Kidney glomerular epithelial cell (primary cell): ENCODE measurements at places on chromosomes 11 and 22.

DNA sequence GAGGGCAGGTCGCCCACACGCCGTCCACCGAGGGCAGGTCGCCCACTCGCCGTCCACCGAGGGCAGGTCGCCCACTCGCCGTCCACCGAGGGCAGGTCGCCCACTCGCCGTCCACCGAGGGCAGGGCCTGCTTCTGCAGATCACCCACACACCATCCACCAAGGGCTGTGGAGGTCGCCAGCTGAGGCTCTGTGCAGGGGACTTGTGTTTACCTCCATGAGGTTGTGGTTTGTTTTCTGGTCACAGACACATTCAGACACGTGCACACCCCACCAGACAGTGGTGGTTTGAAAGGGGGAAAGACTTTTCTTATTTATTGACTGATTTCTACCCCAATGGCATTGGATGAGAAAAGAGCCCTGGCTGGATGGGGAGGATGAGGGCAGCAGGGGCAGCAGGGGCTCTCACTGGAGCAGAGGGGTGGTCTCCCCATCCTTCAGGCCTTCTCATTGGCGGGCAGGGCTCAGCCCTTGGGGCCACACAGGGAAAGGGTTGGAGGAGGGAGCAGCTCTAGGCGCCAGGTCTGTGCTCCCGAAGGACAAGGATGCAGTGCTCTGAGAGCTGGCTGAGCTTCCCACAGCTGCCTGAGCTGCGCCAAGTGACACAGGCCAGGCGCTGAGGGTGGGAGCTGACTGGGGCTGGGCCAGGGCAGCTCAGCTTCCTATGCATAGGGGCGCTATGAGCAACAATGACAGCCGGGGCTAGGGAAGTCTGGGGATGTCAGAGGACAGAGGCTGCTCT lies 252.6 kb upstream of the B3GAT1 start:
- no peak for DNase-seq

DNA sequence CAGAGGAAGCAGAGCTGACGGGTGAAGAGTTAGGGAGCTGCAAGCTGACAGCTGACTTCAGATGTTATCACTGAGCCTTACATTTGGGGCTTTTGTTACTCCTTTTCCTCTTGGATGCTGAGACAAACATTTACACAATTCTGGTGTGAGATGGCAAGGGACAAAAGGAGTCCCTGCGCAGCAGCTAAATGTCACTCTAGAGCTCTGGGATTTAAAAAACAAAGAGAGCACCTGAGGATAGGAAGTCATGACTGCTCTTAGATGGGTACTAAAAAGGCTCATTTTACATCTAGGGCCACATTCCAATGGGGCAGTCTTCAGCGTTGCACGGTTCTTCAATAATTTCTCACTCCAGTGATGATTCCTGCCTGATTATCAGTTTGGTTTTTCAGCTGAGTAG lies 204.5 kb downstream of the RAB38 start:
- DNase-seq: no peak

DNA sequence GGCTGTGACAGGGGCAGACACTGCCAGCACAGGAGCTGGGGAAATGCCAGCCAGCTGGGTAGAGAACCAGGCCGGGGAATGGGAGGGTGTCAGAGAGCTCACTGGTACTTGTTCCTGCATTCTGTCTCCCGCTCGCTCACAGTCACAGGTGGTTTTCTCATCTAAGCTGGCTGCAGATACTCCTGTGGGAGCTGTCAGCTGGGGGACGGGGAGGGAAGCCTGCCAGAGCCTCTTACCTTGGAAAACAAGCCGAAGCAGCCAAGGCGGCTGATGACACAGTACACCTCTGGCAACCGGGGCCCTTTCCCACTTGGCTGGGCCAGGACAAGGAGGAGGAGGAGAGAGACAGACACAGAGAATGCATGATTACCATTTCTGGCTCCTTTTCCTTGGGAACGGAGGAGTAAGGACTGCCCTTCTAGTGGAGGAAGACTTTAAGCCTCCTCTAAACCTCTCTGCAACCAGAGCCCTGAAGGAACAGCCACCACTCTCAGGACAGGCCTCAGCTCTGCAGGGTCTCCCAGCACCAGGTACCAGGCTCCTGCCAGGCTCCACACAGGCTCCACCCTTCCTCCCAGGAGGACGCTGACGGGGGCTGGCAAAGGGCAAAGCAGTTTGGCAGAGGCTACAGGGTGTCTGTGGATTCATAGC lies 25.1 kb downstream of the RPL27A start:
- no peak for DNase-seq

- DNase-seq: peak; percentile 10
These were observed 74.1 kb downstream of the ADM start for GRCh38 chr11:10379022-10379421.

- DNase-seq: no peak
These were observed 62.3 kb downstream of the GRIK4 start for GRCh38 chr11:120573756-120574354.

GRCh38 chr11:70229737-70230136 lies 26.6 kb downstream of the FADD start:
- no peak for DNase-seq

DNA sequence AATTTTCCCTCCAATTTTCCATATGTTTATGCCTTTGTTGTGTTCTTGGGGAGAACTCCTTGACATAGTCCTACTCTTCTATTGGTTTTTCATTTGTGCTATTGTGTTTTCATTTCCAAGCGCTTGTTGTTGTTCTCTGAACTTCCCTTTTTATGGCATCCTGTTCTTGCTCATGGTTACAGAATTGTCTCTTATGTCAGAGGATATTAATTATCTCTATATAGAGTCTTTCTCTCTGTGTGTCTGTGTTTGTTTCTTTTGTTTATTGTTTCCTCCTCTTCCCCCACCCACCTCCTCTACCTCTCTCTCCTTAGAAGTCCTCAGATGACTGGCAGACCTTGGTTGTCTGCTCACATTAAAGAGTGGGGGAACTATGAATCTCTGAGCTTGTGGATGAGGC lies 69.9 kb downstream of the HORMAD2 start:
- no peak for DNase-seq

GRCh38 chr11:28338371-28338770 lies 230.2 kb downstream of the METTL15 start:
- no peak for DNase-seq

- no peak for DNase-seq
These were observed 961 bp downstream of the KCNA4 start for GRCh38 chr11:30015725-30016412.

GRCh38 chr11:19953909-19954308 lies 206.4 kb downstream of the DBX1 start:
- peak; percentile 75 for DNase-seq

- peak; percentile 1 for DNase-seq
These were observed 139.6 kb upstream of the LMO1 start for GRCh38 chr11:8403310-8403709.

GRCh38 chr11:110438017-110438416 lies 8.3 kb downstream of the FDX1 start:
- DNase-seq: no peak

GRCh38 chr22:35781898-35782297 lies 64.2 kb downstream of the APOL5 start:
- no peak for DNase-seq

DNA sequence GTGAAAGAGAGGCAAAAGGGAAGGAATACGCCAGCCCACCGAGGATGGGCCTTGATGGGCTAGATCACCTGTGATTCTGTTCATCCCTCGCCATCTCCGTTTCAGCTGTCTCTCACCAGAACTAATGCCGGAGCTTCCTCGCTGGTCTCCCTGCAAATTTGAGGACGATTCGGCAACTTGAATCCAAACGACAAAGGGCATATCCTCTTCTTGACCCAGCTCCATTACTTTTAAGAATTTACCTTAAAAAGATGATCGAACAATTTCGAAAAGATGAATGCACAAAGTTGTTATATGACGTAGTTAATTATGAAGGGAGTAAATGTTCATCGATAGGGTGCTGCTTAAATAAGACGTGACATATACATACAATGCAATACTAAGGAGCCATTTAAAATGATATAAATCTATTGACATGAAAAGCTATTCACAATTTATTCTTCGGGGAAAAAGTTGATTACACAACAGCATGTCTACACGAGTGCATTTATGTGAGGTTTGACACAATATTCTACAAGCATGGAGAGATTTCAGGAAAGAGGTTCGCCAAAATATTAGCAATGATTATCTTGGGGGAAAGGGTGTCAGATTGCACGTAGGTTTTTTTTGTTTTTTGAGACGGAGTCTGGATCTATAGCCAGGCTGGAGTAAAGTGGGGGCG lies 937 bp upstream of the FAM168A start:
- no peak for DNase-seq

GRCh38 chr11:77724636-77725035 lies 87.0 kb upstream of the CLNS1A start:
- DNase-seq: no peak

DNA sequence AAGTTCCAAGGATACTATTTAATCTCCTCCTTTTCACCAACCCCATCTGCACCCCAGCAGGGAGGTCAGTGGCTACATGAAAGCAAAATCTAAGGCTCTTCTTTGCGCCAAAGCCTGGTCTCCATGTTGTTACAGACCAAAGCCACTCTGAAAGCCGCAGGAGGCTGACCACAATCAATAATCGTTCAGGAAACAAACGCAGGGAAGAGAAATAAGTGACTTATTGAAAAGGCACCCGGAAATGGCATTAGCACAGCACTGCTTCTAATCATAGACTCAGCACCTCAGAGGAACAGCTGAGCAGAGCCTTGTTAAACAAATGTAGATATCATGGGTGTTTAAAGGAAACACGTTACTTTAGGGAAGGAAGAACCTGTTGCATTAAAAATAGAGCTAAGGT lies 183.9 kb downstream of the KIRREL3 start:
- no peak for DNase-seq

GRCh38 chr22:35625763-35626432 lies 8.8 kb upstream of the MB start:
- no peak for DNase-seq

DNA sequence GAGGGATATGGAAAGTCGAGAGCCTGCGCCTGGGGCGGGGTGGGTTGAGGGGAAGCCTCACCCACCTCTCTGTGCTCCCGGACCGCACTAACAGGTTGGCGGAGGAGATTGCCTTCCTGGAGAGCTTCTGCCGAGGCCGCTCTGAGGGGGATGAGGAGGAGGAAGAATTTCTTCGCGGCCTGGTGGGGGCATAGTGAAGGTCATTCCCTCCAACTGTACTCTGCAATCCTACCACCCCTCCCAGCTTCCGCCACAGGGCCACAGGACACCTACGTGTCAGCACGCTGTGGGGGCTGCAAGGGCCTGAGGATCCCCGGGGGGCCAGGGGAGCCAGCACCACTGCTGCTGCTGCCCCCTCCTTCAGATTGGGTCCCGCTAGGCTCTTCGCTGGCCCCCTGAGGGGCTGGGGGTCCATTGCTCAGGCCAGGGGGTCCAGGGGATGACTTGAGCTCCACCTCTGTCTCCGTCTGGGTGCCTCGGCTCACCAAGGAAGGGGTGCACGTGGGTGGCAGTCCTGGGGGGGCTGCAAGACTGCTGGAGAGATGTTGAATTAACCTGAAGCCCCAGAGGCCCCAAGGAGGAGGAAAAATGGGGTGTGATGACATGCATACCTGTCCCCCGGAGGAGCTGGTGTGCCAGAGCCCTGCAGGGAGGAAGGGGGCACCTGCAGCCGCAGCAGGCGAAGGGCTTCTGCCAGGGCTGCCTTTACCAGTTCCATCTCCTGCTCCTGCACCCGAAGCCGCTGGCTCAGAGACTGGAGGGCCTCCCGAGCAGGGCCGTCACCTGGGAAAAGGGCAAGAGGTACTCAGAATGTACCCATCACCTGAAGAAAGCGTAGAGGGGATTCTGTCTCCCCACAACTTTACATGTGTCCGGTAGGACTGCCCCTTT lies 1.5 kb downstream of the EML3 start:
- DNase-seq: no peak

DNA sequence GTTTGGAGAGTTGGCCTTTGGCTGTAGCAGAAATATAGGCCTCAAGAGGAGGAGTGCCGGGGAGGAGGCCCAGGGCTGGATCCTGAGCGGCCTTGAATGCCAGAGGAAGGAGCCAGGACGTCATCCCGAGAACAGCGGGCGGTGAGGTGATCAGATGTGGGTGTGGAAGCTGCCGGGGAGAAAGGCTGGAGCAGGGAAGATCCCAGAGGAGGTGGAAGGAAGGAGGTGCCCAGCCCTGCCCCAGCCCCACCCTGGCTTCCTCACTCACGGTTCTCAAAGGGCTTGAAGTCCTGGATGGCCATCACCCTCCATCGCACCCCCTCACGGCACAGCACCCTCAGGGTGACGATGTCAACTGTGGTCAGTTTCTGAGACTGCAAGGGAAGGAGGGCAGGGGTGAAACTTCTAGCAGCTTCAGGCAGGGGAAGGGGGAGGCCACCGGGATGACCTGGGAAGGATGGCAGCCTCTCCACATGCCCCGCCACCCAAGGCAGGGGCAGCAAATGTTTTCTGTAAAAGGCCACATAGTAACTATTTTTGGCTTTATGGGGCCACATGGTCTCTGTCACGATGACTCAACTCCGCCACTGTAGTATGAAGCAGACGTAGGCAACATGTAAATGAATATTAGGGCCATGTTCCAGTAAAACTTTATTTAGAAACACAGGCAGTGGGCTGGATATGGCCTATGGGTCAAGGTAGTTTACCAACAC lies 10.7 kb downstream of the IL2RB start:
- no peak for DNase-seq

- DNase-seq: peak; percentile 32
These were observed 703 bp downstream of the ABTB2 start for GRCh38 chr11:34356913-34357700.

- DNase-seq: no peak
These were observed 20.0 kb upstream of the CD5 start for GRCh38 chr11:61082062-61082870.

DNA sequence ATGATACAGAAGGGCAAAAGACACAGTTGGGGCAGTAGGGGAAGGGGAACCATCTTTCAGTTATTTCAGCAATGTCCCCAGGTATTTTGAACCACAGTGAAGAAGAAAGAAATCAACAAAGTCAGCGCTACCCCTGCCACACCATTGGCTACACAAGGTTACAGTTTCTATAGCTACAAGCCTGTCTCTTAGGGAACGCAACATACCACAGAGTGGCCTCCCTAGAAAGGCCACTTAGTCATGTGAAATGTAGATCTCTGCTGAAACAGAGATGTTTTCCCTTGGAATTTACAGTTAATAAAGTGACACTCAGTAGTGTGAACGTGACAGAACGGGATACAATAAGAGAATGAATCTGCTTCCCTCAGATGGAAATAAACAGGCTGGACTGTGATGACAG lies 54.6 kb downstream of the MCHR1 start:
- DNase-seq: no peak

GRCh38 chr11:113240790-113241635 lies 73.4 kb upstream of the TTC12 start:
- no peak for DNase-seq

- peak; percentile 92 for DNase-seq
These were observed 87.3 kb downstream of the CCDC73 start for GRCh38 chr11:32706985-32707741.

DNA sequence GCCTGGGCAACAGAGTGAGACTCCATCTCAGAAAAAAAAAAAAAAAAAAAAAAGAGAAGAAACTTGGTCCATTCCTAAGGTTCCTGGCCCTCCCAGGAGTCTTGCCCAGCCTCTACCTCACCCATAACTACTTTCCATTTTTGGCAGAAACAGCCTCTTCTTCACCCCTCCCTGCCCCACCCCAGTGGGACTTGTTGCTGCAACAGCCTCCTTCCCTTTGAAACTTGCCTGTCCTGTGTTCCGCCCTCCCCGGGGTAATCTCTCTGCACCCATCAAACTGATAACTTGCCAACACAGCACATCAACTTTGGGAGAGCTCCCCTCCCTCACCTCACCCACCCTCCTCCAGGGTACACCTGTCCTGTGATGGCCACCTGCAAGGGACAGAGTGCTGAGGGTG lies 10.0 kb upstream of the FAM83F start:
- DNase-seq: no peak
